ENCODE measurements at places on chromosomes 3 and 15.

- no peak for DNase-seq
Measured at GRCh38 chr3:21326704-21327475, 424.1 kb downstream of the ZNF385D start.

GRCh38 chr3:131009698-131010097 is 16.9 kb downstream of the ASTE1 start:
- DNase-seq, result no peak

GRCh38 chr15:40456299-40456712 is 14.5 kb upstream of the CHST14 start:
- no peak for DNase-seq

DNA sequence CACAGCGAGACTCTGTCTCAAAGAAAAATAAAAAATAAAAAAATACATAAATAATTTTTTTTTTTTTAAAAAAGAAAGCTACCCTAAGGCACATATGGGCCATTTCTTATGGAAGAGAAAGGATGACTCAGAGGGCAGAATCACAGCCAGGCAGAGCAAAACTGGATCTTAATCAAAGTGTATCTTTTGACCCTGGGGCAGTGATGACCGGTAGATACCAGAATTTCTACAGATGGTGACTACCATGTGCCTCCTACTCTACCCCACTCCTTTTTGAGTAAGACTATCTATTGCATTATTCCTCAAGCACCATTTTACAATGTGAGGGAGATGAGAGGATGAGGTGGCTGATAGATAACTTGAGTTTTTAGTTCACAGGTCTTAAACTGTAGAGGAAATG is 26.0 kb downstream of the TARS3 start:
- DNase-seq, result no peak

DNA sequence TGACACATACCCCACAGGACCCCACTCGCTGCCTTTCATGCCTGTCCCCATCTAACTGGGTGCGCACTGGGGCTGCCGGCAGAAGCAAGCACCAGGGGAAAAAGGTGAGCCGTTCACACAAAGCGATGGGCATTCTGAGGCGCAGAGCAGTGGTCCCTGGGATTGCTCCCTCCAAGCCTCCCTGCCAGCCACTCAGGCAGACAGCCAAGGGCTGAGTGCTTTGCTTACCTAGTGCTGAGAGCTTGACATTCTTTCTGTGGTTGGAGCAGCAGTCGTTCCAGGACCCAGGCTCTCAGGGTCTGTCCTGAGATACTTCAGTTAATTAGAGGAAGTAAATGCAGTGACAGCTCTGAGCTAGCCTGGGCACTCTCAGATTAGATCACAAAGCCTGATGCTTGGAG is 5.7 kb downstream of the ESYT3 start:
- DNase-seq, result no peak

DNA sequence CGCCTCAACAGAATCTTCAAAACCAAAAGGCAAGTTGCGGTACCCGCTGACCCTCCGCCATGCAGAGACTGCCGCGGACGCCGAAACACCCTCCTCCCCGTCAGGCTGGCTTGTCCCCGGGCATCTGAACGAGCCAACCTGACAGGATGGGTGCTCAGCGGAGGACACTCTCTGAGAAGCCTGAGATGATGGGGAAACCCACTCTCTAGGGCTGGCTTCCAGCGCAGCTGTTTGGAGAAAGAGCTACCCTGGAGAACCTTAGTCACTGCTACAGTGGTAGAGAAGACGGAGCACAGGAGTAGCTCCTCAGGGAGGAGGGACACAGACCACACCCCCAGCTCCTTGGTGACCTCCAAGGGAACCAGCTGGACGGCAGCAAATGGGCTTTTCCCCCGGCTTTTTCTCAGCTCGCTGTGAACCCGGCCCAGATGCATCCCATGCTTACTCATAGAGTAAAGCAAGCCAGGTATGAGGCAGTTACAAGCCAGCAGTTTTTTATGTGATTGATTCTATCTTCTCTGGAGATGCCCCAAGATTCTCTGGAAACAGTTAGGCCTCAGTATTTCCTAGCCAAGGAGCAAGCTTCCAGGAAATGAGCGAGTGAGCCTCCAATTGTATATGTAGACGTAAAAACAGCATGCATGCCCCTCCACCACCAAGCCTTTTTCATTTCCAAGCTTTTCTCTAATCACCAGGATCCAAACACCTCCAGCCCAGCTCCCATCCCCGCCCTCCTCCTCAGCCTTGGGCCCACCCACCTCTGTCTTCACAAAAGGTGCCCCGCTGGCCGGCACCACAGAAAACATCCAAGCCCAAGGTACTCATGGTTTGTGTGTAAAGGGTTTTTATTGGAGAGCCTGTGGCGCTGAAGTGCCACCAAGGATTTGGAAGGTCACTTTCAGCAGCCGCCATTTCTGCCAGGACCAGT is 38.7 kb downstream of the FAM174B start:
- DNase-seq, result no peak

DNA sequence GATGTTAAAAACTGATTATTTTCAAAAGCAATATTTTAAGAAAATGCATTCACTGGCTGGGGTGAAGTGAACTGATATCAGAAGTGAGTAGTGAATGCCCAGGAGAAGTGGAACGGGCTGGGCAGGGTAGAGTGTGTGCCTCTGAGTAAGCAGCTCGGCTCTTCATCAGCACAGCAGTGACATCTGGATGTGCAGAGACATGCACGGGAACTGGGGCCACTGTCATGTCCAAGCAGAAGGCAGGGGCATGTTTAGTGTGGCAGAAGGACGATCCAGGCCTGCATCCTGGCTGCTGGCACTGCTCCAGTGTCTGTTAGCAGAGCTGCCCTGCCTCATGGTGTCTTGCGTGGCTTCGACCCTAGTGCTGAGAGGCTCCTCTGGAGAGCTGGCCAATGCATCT is 305.6 kb upstream of the LRRFIP2 start:
- DNase-seq, result no peak

DNA sequence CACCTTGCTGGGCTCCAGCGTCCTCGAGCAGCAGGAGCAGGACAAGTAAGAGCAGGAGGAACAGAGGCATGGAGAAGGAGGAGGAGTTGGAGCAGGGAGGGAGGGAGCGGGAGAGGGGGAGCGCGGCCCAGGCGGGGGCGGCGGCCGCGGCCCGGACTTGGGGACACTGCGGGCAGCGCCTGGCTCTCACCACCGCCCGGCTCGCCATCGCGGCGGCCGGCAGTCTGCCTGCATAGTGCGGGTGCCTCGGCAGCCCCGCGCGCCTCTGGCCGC is 440 bp downstream of the DCBLD2 start:
- DNase-seq, result no peak
